ENCODE measurements at places on chromosomes 11 and 22. TPM values are rescaled to one million over a fixed set of nuclear protein-coding genes. Genes with fewer than 3 reads are reported as not detected.

DNA sequence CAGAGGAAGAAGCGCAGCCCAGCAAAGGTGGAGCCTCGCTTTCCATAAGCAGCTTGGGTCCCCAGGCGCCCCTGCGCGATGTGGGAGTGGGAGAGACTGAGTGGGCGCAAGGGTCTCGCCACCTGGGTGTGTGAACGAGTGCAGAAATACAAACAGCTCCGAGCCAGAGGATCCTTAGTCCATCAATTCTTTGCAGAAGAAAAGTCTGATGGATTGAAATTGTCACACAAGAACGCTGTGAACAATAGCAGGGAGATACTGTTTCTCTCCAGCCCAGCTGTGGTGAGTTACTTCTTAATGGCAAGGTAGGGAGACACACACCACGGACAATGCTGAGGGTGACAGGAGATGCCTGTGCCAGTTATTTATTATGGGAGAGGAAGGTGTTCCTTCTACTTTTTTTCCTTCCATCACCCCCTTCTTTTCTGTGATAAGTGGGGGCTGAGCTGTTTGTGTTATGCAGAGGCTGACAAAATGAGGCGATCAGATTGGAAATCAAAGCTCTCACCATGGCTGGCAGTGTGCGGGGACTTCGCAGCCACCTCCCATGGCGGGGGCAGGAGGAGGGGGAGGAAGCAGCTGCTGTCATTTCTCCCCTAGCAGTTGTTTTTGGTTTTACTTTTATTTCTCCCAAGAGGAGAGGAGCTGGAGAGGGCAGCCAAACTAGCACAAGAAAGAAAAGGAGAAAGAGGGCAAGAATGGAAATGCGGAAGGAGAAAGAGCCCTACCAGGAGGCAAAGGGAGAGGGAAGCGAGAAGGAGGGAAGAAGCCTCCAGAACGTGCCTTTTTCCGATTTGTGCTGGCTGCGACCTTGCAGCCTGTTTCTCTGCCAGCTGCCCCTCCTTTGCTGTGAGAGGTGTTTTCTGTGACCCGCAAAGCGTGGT, 755.8 kb downstream of the NTM start:
- no peak for DNase-seq

DNA sequence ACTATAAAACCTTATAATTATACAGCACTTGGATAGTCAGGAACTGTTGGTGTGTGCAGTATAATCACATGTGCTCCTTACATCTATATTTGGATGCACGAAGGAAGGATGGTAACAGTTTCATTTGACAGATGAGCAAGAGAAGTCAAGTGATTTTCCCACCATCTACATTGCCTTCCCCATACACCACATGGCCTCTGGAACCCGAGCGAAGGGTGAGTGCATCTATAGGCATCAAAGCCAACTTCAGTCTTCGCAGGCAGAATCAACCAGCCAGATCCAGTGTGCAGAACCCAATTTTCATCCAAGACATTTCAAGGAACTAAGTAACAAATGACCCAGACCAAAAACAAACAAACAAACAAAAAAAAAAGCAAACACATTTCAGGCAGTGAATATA, 85.1 kb upstream of the BLID start:
- no peak for DNase-seq

GRCh38 chr11:64559351-64560138, 31.5 kb upstream of the SLC22A12 start:
- DNase-seq = no peak

DNA sequence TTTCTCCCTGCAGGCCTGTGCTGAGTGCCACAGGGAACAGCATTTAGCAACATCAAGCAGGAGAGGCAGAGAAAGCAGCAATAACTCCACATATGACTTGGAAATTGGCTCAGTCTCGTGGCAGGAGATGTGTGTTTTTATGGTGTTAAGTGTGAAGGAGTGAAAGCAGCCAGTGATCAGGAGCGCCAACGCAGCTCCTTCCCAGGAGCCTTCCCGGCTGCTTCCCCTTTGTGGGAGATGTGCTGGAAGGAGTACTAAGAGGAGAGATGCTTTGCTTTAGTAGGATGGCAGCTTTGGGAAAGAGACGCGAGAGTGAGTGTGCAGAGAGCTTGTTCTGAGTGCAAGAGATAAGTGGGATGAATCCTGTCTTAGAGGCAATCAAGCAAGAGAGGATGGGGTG, 54.7 kb upstream of the KIRREL3 start:
- no peak for DNase-seq

- DNase-seq = no peak
These were observed 71.7 kb upstream of the EIF3M start for GRCh38 chr11:32511926-32512325.

DNA sequence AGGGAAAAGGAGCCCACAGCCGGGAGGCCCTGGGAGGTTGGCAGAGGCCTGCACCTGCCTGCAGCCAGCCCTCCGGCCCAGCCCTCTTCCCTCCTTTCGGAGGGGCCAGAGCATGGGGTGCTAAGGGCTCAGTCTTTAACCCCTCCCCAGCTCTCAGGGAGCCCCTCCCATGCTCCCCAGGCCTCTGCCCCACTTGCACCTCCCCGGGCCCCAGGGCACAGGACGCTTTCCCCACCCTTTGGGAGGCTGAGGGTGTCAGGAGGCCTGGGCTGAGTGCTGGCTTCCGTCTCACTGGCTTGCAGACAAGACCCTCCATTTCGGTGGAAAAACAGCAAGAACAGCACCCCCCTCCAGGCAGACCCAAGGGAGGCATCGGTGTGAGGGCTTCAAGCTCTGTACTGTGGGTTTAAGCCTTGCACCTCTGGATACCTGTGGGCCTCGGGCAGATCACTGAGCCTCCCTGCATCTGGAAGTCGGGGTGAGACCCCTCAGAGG, 7.3 kb downstream of the ASCL2 start:
- no peak for DNase-seq

DNA sequence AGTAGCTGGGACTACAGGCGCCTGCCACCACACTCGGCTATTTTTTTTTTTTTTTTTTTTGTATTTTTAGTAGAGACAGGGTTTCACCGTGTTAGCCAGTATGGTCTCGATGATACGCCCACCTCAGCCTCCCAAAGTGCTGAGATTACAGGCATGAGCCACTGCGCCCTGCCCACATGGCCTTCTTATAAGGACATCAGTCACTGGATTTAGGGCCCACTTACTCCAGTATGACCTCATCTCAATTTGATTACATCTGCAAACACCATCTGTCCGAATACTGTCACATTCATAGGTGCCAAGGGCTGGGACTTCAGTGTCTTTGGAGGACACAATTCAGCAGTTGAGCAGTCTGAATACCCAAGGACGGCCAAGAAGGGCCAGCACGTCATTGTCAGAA, 8.2 kb upstream of the PRR5 start:
- DNase-seq = no peak

DNA sequence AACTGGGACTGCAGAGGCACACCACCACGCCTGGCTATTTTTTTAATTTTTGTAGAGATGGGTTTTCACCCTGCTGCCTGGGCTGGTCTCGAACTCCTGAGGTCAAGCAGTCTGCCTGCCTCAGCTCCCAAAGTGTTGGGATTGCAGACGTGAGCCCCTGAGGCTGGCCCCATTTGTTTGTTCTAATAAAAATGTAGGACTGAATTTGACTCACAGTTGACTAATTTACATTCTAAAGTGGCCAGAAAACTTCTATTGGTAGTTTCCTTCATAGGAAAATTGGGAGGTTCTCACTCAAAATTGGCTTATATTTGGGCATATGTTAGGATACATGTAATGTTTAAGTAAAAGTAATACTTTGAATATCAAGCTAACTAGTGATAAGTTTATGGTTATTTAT, 35.0 kb downstream of the PPFIA1 start:
- DNase-seq = no peak

- no peak for DNase-seq
These were observed 59.9 kb upstream of the GNAZ start for GRCh38 chr22:23010430-23010829.

NLRP6 gene
- 5.2 TPM for total RNA-seq

DNA sequence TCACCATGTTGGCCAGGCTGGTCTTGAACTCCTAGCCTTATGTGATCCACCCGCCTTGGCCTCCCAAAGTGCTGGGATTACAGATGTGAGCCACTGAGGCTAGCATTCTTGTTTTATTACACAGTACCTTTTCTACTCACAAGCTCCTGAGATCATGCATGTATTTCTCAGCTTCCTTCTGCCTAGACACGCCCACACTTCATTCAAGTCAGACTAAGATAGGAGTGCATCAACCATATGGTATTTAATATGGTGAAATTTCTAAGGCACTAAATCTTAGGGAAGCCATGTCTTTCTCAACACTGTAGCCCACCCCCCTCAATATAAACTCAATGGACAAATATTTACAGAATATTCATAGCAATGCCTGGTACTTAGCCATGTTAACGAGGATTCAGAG, 62.1 kb downstream of the SLC25A17 start:
- DNase-seq = no peak

GRCh38 chr22:32917577-32918354, 116.3 kb downstream of the TIMP3 start:
- no peak for DNase-seq

DGAT2 gene
- 11.0 TPM for total RNA-seq

DNA sequence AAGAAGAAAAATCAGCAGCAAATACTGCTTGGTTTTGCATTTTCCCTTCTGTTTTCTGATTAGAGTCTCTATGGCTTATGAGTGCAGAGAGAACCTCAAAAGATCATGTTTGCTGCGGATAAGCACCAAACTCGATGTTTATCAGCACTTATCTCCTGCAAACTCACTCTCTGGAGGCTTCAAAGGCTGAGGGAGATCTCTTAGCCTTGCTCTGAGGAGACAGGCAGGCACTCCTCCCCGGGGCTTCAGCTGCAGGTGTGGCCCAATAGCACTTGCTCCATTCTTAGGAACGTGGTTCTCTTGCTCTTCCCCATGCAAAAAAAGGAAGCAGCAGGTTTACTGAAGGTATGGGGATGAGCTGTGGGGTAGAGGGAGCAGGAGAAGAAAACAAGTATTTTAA, 45.1 kb downstream of the FLI1 start:
- no peak for DNase-seq

DNA sequence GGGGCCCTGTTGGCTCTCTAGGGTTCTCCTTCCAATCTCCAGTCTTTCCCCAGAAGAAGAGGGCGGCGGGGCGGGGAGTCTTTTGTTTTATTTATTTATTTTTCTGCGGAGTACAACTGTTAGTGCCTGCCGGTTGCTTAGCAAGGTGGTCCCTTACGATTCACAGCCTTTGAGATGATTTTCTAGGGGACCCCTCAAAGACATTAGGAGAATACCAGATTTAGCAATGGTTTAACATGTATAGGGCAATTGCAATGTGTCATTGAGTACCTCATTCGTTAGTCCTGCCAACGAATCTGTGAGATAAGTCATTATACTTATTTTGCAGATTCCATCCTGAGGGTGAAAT, 307 bp upstream of the MRPL16 start:
- no peak for DNase-seq

HEPHL1 gene
- not detected for total RNA-seq

GAL3ST3 gene
- not detected for total RNA-seq

DNA sequence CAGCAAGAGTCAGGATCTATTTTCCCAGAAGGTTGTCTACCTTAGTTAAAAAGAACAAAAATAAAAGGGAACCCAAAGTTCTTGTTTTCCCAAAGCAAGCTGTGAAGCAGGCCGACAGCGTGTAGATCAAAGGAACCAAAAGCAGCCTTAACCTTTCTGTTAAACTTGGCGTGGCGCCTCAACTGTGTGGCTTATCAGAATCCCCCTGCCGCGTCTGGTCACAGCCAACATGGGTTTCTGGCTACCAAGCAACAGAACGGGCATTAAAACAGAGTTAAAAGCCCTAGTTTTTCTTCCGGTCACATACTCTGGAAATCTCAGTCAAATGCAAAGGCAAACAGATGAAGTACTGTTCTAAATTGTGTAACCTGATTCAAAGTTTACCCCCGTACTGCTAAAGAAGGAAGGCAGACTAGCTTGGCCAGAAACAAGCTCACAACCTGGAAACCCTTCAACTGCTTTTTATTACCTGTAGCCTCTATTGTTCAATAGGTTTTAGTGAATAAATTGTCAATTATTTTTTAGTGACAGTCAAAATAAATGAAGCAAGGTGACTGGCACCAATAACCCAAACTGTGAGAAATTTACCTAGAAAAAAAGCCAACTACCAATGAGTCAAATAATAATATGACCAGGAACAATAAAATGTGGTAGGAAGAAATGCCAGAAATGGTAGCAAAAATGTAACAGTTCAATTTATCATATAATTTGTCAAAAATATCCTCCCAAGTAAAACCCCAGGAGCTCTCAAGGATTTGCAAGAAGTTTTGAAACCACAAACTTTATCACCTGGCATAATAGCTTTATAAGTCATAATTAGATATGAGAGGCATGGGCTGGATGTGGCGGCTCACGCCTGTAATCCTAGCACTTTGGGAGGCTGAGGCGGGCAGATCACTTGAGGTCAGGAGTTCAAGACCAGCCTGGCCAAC, 21.4 kb downstream of the CHKA start:
- DNase-seq = no peak

- DNase-seq = no peak
These were observed 37.2 kb downstream of the RCOR2 start for GRCh38 chr11:63879598-63880402.

DNA sequence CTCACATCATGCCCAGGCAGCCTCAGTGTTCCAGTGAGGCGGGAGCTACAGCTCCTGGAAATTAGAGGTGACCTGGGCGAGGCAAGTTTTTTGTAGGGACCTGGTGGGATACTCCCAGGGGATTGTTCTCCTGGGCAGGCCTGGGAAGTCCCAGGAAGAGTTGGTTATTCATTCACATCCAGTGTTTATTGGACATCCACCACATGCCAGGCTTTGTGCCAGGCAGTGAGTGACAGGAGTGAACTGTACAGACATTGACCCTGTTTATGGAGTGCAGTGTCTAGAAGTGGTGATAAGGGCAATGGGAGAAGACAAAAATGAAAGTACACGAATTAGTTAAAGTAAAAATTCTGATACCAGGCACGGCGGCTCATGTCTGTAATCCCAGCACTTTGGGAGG, 29.4 kb downstream of the YWHAH start:
- DNase-seq = no peak

DNA sequence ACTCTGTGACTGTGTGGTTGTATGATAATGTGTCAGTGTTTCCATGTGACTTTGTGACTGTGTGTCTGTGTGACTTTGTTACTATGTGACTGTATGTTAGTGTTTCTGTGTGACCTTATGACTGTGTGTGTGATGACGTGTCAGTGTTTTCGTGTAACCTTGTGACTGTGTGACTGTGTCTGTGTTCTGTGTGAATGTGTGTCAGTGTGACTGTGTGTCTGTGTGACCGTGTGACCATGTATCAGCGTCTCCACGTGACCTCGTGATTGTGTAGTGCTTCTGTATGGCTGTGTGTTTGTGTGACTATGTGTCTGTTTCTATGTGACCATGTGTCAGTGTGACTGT, 9.5 kb upstream of the PKNOX2 start:
- DNase-seq = no peak

- no peak for DNase-seq
These were observed 732.7 kb downstream of the TBC1D22A start for GRCh38 chr22:47495110-47495509.

PRR33 gene
- not detected for total RNA-seq

All from activated T-helper 1 cell treated with anti-CD3 and anti-CD28 coated beads, Interleukin-12 subunit alpha, Interleukin-12 subunit beta, Interleukin-2, Interleukin-4 antibody, amounts not matched to agents 30 ng/mL and 10 ng/mL and 1 ng/mL, durations not matched to agents 14 hours and 24 hours and 36 hours (primary cell).